Retina (tissue), 1 donor: ENCODE measurements at places on chromosomes 5 and 9.

- peak; percentile 73 for DNase-seq
Measured at GRCh38 chr5:72611118-72611730, 104.0 kb upstream of the ZNF366 start.

DNA sequence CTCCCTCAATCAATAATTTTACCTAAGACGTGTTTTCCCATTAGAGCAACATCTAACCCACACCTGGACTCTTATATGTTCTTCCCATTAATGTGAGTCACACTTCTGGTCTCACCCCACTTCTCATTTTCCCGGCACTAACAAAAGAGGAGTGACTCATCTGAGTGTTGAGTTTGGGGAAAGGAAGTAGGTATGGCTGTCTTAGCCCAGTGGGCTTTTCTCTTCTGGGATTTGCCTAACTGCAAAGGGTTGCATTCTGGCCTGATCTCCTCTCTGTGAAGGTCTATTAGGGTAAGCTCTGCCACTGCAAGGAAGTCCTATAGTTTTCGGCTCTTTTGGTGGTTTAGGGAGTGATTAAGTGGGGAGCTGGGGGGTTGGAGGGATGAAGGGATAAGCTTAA lies 195.6 kb downstream of the KIAA0825 start:
- no peak for DNase-seq

- peak; percentile 0 for DNase-seq
Measured at GRCh38 chr9:89850631-89851325, 246.0 kb downstream of the GADD45G start.

- DNase-seq, result no peak
Measured at GRCh38 chr5:118371973-118372831, 616.1 kb downstream of the DTWD2 start.
